ENCODE measurements at places on chromosomes 3 and 15.

GRCh38 chr3:101720851-101721840 is 3.3 kb upstream of the CEP97 start:
- DNase-seq, result no peak

DNA sequence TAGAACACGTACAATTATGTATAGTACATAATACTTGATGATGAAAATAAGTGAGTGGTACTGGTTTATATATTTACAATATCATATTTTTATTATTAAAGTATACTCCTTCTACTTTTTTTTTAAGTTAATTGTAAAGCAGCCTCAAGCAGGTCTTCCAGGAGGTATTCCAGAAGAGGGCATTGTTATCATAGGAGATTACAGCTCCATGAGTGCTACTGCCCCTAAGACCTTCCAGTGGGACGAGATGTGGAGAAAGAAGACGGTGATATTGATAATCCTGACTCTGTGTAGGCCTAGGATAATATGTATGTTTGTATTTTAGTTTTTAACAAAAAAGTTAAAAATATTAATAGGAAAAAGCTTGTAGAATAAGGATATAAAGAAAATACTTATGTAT is 40.3 kb upstream of the SCN5A start:
- no peak for DNase-seq

GRCh38 chr3:184346480-184347190 is 9.2 kb downstream of the FAM131A start:
- DNase-seq, result no peak

DNA sequence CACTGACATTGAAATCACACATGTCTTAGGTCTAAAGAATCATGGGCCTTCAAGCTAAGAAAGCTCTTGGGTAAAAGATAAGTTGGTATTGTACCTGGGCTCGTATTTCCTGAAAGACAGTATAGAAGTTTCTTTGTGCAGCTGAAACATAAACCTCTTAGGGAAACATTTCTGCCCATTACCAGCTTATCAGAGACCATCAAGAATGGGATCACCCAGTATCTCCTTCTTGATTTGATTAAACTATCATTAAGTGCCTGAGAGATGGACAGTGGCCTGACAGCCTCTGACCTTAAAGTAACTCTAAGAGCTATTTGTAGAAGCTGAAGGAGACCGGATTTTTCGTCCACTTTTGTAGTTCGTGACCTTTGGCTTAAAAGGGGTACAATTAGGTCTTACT is 265.3 kb downstream of the ERC2 start:
- DNase-seq, result no peak

- DNase-seq, result no peak
Measured at GRCh38 chr3:155512175-155512866, 218.8 kb upstream of the STRIT1 start.

DNA sequence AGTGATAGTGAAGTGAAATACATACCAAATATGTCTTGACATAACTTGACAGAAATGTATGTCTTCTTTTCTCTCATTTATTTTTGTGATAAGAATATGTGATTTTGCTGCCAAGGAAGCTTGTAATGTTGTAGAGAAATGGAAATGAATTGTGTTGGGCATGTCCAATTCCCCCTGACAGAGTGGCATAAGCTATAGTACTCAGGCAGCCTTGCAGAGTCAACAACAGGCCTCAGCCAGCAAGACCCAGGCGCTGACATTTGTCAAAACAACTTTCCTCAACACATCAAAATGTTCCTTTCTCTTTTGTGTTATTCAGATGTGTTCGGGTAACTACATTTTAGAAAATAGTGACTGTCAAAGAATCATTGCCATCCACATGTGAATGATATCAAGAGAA is 538.1 kb upstream of the ATP11B start:
- no peak for DNase-seq

DNA sequence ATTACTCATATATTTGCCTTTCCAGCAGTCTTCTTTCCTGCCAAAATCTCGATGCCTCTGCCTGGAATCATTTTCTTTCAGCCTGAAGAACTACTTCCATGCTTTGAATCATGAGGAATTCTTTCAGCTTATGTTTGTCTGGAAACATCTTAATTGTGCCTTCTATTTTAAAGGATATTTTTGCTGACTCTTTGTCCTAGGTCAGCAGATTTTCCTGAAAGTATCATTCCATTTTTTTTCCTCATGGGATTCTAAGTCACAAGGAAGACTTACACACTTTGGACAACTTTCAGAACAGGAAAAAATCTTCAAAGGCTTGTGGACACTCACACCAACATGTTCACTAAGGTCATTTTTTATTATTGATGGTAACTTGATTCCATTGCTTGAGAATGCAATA is 10.1 kb downstream of the PRR23E start:
- DNase-seq, result no peak

GRCh38 chr3:53599771-53600170 is 105.4 kb downstream of the CACNA1D start:
- no peak for DNase-seq

GRCh38 chr15:51288143-51289065 is 50.0 kb downstream of the CYP19A1 start:
- no peak for DNase-seq

- DNase-seq, result no peak
Measured at GRCh38 chr15:62783303-62783957, 259.1 kb upstream of the TPM1 start.

GRCh38 chr3:51391566-51392354 is 675 bp downstream of the RBM15B start:
- no peak for DNase-seq

GRCh38 chr15:49229922-49230321 is 59.9 kb downstream of the GALK2 start:
- DNase-seq, result no peak

GRCh38 chr3:4831580-4831950 is 147.7 kb upstream of the BHLHE40 start:
- no peak for DNase-seq

GRCh38 chr3:15310491-15311370 is 21.7 kb downstream of the SH3BP5 start:
- DNase-seq, result no peak

DNA sequence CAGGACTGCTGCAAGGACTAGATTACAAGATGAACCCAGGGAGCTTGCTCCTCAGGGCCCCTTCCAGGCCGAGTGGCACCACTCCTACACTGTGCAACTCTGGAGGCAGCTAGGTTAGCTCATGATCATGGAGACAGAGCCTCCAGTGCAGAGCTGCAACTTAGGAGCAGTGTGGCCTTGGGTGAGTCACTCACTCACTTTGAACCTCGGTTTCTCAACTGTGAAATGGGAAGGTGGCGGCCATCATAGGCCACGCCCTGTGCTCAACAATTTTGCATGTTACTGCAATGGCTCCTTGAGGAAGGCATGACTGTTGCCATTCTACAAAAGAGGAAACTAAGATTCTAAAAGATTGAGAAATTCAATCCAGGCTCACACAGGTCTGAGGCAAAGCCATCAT is 11.2 kb upstream of the CXCR6 start:
- no peak for DNase-seq

Data from glomerular endothelial cell (primary cell).